Ureter (tissue), 1 donor: ENCODE measurements at places on chromosomes 13 and 19.

DNA sequence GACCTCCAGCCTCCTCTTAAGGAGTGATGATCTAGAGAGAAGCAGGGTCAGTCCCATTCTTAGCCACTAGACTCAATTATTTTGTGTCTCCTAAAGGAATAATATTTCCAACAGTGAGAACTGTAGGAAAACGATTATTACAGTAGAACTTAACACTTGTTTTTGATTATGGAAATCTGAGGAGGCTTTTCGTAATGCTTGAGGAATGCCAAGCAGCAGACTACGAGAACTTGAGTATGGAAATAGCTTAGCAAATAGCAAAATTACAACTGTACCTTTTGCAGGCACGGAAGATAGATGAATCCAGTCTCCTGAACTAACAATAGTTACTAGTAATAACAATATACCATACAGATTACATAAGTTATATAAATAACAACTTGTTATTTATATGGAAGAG lies 12.2 kb downstream of the BRD4 start:
- no peak for DNase-seq

- no peak for DNase-seq
Measured at GRCh38 chr13:99989276-99990125, 7.9 kb downstream of the ZIC2 start.

DNA sequence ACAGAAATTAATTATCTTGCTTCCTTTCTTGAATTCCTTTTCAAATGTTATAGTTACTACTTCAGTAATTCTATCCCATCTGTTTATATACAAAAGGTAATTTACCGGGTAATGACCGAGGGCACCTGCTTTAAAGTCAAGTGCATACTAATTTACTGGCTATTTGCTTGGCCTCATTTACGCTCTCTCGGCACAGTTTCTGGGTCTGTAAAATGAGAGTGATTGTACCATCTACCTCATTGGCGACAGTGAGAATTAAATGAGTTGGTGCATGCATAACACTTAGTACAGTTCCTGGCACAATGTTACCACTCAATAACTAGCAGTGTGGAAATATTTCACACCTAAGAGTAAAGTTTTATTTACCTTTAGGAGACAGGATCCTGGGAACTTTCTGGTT lies 111.6 kb downstream of the GGACT start:
- no peak for DNase-seq

GRCh38 chr19:15417699-15418098 lies 1.1 kb downstream of the AKAP8L start:
- DNase-seq: peak; percentile 37

- no peak for DNase-seq
Measured at GRCh38 chr13:109646423-109646822, 140.0 kb downstream of the IRS2 start.

- DNase-seq: no peak
Measured at GRCh38 chr19:48915757-48916156, 15.6 kb downstream of the NUCB1 start.

DNA sequence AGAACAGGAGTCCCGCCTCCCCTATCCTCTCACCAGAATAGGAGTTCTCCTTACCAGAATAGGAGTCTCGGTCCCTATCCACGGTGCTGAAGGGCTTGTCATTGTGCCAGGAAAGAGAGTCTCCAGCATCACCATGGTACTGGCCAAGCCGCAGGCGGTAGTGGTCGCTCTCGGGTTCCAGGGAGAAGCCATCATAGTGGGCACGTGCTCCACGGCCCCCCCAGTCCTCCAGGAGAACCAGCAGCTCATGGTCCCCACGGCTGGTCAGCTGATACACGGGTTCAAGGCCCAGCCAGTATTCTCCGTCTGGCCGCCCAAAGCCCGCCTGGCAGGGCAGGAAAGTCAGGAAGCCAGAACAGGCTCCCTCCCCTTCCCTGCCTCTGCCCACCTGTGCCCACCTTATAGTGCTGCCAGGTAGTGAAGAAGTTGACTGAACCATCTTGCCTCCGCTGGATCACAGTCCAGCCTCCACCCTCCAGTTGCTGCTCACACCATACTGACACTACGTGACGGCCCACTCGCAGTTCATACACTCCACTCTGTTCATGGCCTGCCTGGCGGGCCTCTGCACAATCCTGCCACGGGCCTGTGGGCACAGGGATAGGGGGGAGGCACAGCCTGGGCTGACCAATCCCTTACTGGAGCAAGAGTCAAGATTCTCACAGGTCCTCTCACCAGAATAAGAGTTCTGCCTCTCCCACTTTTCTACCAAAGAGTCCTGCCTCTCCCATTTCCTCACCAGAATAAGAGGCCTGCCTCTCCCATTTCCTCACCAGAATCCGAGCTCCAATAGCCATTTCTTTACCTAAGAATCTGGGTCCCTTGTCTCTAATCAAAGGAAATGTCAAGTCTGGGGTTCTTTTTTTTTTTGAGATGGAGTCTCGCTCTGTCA lies 7.4 kb downstream of the SHFL start:
- no peak for DNase-seq

- DNase-seq: no peak
Measured at GRCh38 chr19:46745521-46746280, at the start of gene FKRP. Gene FKRP (plus strand): TSS chr19:46746057. CDS start chr19:46755451, 9,394 bp downstream.

DNA sequence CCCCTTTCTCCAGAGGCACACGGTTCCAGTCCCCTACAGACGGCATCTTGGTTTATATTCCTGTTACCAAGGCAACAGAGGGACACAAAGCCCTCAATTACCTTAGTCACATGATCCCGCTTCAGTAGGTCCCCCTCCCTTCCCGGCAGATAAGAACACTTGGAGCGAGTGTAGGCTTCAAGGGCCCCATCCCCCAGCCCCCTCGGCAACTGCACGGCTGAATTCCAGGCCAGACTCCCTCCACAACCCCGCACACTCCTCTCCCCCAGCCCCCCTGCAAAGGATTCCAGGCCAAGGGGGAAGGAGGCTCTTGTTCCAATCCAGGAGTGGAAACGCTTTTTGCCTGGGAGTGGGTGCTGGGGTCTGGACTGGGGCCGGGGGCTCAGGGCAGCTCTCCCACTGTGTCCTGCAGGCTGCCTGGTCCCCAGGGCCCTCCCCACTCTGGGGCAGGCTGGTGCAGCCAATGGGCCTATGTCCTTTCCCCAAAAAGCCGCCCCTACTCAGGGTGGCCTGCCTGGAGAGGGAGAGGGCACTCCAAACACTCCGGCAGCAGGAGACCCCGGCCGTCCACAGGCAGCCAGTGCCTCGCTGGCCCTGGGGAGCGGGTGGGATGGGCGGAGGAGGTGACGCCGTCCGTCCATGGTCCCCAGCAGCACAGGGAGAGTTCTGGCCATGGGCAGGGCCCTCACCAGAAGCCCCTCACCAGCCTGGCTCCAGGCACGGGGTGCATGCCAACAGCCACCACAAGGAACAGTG lies 62.6 kb downstream of the MLLT1 start:
- no peak for DNase-seq

DNA sequence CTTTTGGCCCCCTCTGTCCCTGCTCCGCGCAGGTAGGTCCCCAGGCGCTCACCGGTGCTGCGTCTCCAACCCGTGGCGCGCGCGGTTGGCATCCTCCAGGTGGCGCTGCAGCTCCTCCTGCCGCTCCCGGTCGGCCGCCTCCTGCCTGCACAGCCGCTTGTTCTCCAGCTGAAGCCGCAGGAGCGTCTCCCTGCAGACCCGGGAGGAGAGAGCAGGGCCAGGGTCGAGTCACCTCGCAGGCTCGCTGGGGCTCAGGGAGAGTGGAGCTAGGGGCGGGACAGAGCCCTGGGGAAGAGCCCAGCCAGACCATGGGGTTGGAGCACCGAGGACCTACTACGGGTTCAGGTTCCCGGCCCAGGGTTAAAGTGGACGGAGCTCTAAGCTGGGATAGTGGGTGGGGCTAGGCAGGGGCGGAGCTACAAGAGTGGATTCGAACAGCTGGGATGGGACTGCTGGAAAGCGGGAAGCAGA lies 9.3 kb downstream of the HOOK2 start:
- DNase-seq: peak; percentile 82

- no peak for DNase-seq
Measured at GRCh38 chr19:56603829-56604228, 8.7 kb downstream of the ZNF71 start.

GRCh38 chr19:39188960-39189359 lies 7.8 kb upstream of the NCCRP1 start:
- DNase-seq: no peak

DNA sequence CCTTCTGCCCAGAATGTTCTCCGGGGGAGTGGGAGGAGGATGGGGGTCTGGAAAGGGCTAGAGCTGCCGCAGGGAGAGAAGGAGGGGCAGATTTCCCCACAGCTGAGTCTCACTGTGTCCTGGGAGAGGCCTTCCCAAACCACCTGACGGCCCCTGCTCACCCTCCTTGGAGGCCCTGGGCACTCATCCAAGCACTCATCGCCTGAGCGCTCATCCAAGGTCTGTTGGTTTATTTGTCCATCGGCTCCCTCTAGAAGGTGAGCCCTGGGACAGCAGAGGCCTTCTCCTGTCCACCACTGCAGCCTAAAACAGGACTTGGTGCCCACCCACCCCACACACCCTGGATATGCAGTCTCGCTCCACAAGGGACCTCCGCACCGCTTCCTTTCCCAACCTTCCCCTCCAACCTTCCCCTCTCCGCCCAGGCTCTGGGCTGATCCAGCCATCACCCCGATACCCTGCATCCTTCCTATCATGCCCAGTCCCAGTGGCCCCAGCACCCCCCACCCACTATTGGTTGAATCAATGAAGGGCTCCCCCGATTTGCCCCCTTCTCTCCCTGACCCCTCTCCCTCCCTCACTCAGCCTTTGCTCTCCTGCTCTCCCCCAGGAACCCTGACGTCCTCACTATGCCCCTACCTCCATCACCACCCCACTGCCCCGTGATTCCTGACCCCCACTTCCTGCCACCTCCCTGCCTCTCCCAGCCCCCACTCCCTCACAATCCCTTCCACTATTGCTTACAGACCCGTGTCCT lies 1.7 kb downstream of the UBXN6 start:
- DNase-seq: peak; percentile 86

GRCh38 chr19:28401739-28402424 lies 811.1 kb downstream of the UQCRFS1 start:
- no peak for DNase-seq

DNA sequence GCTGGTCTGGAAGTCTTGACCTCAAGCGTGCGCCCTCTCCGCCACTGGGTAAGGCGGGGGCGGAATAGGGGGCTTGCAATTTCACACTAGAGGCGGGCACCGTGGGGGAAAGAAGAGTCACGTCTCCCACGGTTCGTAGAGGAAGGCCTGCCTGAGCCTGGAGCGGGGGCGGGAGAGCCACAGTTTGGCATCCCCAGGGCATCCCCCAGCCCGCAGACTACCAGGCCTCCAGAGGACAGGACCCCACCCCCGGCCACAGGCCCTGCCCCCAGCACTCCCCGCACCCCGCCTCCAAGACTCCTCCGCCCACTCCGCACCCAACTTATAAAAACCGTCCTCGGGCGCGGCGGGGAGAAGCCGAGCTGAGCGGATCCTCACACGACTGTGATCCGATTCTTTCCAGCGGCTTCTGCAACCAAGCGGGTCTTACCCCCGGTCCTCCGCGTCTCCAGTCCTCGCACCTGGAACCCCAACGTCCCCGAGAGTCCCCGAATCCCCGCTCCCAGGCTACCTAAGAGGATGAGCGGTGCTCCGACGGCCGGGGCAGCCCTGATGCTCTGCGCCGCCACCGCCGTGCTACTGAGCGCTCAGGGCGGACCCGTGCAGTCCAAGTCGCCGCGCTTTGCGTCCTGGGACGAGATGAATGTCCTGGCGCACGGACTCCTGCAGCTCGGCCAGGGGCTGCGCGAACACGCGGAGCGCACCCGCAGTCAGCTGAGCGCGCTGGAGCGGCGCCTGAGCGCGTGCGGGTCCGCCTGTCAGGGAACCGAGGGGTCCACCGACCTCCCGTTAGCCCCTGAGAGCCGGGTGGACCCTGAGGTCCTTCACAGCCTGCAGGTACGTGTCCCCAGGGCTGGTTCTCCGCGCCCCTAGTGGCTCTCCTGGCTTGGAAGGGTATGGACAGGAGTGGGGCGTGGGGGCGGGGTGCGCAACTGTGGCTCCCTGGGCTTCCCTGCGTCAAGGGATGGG lies at the start of gene ANGPTL4:
Gene ANGPTL4, plus strand, starts transcription at position 353 of the 969 bp plus-strand sequence. Its CDS starts 167 bp downstream, at position 520.
- peak; percentile 80 for DNase-seq

DNA sequence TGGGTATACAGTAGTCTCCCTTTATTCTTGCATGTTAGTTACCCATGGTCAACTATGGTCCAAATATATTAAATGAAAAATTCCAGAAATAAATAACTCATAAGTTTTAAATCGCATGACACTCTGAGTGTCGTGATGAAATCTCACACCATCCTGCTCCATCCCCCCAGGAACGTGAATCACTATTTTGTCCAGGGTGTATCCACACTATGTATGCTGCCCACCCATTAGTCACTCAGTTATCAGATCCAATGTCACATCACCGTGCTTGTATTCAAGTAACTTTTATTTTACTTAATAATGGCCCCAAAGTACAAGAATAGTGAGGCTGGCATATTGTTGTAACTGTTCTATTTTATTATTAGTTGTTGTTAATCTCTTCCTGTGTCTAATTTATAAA lies 115.8 kb upstream of the SERP2 start:
- DNase-seq: no peak

DNA sequence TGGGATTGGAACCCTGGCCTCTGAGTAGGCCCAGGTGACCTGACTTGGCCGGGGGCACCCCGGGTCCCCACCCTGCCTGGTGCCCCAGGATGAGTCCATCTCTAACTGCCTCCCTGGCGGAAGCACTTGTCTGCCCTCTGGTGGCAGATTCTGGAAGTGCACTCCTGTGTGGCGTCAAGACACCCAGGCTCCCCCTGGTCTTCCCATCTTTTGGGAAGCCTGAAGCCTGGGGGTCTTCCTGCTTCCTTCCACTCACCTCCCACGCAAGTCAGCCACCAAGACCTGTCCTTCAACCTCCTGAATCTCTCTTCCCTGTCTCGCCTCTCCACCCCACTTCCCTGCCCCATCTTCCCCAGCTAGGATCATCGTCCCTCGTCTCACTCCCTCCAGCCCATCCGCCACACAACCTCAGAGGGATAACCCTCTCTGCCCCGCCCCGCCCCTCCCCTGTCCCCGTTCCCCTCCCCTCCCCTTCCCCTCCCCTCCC lies 7.4 kb downstream of the RABAC1 start:
- DNase-seq: peak; percentile 81

- no peak for DNase-seq
Measured at GRCh38 chr19:45253396-45254027, 2.4 kb downstream of the MARK4 start.

DNA sequence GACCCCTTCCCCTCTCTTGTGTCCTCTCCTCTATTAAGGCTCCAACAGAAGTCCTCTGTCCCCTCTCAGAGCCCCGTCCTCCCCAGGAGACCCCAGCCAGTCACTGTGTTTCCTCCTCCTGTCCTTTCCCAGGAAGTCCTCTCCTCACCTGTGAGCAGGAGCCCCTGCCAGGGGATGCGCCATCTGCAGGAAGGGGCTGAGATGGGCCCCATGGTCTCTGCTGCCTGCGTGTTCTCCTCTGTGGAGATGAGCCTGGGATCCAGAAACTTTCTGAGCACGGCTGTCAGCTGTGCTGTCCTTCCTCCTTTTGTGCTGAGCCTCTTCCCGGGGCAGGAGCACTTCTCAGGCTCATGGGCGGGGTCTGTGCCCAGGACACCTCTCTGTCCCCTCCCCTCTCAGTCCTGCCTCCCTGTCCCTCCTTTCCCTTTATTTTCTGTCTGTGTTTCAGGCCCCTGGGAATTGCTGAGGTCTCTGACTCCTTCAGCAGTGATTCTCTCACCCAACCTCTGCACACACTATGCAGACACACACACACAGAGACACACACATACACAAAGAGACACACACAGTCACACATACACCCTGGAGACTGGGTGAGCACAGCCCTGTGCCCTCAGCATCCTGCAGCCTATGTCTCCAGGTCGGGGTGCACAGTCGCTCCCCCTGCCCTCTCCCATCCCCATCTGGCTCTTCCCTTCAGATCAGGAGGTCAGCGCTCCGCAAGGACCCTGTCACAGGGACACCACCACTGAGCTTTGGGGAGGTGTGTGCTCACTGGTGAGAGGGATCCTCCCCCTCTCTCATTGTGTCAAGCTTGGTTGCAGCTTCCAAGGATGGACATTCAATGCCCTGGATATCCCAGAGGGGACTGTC lies at the start of gene CEACAM8:
Gene CEACAM8, minus strand, starts transcription at position 308 of the 873 bp plus-strand sequence. Its CDS starts 96 bp downstream, at position 212.
- no peak for DNase-seq
